Transverse colon (tissue), 4 donors: ENCODE measurements at places on chromosomes 7 and 10.

GRCh38 chr7:73833251-73833919 is 2.6 kb downstream of the CLDN4 start:
- DNase-seq: peak; percentile 82

DNA sequence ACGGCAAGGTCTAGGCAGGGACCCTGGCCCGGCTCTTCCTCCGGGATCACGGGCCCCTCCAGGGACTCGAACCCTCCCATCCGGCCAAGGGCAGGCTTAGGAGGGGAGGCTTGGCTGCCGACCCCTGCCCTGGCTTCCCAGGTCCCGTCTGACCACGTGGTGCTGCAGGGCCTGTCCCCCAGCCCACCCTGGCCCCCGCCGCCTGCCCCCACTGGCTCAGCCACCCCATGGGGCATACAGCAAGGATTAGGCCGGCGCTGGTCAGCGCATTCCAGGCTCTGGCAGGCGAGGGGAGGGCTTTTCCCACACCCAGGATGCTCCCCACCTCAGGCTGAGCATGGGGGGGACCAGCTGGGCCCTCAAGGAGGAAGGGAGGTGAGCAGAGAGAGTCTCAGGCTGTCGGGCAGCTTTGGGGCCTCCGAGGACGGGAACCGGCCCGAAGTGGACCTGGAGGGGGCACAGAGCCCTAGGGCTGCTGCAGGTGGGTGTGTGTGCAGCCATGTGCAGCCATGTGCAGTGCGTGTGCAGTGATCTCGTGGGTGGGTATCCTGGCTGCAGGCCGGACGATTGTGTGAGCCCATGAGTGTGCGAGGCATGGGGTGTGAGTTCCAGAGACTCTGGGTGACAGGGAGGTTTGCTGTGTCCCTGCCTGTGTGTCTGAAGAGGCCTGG is 713 bp upstream of the GRIFIN start:
- no peak for DNase-seq

GRCh38 chr10:133130602-133131001 is 29.4 kb upstream of the KNDC1 start:
- DNase-seq: no peak

- DNase-seq: no peak
These were observed 11.9 kb upstream of the XPNPEP1 start for GRCh38 chr10:109934958-109935793.

GRCh38 chr7:15457990-15458955 is 103.5 kb downstream of the AGMO start:
- DNase-seq: no peak

DNA sequence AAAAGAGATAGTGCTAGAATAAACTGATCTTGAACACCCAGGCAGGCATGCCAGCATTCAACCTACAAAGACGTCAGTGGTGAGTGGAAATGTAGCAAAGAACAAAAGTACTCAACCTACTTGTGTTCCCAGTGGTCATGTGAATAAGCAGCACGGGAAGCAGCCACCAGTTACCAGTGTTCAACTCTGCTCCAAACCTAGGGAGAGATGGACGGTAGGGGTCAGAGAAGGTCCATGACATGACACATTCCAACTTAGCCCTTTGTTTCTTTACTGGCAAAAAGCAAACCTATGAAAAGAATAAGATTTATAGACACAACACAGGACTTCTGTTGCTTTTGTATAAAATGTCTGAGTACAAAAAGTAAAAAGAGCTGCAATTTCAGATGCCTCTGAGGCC is 511.4 kb downstream of the XPNPEP1 start:
- DNase-seq: no peak

DNA sequence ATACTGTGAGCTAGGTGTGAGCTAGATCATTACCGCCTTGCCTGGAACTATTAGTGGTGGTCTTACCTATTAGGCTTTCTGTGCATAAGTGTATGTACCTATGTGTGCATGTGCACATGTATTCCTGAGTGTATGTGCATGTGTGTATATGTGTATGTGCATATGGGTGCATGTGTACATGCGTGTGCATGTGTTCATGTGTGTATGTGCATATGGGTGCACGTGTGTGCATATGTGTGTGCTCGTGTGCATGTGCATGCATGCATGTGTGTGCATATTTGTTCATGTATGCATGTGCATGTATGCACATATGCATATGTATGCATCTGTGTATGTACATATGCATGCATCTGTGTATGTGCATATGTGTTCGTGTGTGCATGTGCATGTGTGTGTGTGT is 508.3 kb upstream of the ADARB2 start:
- no peak for DNase-seq

GRCh38 chr10:75407713-75408508 is 6.3 kb upstream of the ZNF503 start:
- peak; percentile 21 for DNase-seq

DNA sequence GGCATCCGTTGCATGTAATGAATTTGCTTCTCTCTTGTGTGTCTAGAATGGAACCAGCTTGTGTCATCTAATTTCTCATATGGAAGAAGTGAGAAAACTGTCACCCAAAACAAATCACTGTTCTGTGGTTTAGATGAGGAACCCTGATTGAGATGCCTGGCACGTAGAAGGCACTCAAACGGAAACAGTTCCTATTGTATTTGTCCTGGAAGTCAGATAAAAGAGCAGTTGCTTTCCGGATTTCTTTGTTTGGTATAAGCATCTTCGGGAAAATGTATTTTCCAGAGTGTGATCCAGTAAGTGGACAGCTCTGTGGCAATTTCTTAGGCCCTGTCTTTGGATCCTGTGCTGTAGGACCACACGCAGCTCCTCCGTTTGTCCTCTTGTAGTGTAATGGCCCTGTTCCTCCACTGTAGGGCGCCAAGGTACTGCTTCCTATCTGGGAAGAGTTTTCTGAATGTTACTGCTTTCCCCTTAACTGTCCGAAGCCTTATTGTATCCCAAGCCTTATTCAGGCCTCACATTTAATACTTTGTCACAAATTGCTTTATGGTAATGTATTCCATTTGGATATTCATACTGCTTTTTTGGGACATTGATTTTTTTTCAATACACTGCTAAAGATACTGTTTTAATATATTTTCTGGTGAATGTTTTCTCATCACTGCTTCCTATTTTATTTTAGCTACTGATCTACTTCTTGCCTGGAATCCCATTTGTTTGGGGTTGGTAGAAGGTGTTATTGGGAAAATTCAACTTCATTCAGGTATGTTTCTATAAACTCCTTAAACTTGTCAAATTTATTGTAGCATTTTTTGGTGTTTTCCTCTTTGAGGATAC is 24.8 kb downstream of the INPP5F start:
- DNase-seq: peak; percentile 68

GRCh38 chr7:55177589-55178261 is 158.9 kb downstream of the EGFR start:
- DNase-seq: peak; percentile 21

DNA sequence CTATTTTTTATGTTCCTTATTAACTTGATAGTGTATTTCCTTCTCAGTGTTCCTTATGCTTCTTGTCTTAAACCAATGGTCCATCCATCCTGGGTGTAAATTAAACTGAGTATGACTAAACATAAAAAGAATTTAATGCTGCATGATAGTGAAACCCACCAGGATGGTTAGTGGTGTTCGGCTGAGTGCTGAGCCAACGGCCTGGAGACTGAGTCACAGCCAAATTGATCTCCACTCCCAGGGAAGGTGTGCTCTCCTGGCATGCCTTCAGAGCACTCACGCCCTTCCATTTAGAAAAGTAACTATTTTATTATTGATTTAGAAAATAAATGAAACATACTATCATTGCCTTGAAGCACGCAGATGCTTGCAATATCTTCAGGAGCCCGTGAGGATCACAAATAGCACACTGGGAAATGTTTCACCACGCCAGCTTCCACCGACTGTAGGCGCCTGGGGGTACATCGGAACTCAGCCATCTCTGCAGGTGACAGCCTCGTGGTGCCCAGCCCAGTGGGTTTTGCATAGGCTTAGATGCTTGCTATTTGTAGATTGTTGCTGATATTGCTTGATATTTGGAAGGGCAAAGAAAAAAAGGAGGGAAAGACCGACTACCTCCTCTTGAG is 40.0 kb upstream of the LOXL4 start:
- DNase-seq: no peak

- DNase-seq: no peak
These were observed 317.5 kb downstream of the CXCL12 start for GRCh38 chr10:44067432-44067831.

GRCh38 chr10:77524281-77524711 is 113.3 kb downstream of the KCNMA1 start:
- no peak for DNase-seq

DNA sequence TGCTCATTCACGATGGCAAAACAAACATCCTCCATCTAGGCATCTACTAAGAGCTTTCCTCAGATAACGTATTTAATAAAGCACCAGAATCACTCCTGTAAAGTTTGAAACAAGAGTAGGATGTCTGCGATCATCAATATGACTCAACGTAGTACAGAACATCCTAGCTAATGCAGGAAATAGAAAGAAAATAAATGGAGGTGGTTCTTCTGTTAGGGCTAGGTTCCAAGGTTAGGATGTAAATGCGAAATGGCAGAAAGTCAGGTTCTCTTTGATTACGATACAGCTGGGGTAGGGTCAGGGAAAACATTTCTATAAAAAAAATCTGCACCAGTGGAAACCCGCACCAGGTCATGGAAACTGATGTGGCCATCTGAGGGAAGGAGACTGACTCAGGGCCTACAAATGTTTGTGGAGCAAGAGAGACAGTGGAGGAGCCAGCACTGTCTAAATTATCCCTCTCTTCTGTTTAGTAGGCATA is 29.1 kb downstream of the CCDC6 start:
- no peak for DNase-seq

- no peak for DNase-seq
These were observed 231.3 kb downstream of the MDFIC start for GRCh38 chr7:115153176-115153575.

GRCh38 chr10:101367569-101368453 is 13.8 kb downstream of the BTRC start:
- DNase-seq: no peak

DNA sequence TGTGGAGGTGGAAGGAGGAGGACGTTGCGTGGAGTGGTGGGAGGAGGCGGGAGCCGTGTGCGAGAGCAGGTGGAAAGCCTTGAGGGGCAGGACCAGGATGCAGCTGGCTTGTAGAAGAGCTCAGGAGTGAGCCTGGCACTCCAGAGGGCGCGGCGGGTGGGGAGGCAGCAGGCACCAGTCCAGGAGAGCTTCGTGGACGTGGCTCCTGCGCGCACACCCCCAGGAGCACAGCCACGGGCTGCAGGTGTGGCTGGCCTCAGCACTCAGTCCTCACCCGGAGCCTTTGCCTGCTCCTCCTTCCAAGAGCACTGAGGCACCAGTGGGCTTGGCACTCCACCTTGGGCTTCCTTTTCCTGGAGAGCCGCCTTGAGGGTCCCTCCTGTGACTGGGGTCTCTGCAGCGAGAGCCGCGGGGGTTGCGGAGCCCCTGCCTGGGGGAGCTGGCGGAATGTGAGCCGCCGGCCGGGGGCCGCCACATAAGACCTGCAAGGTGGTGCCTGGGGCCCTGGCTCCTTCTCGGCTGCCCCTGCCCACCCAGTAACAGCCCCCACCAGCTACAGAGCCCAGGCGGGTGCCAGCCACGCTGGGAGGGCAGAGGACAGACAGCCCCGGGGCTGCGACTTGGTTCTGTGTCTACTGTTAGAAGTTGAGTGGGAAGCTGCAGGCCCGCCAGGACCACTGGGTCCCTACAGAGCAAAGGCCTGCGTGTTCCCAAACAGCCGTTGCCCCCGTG is 11.1 kb downstream of the MAFK start:
- DNase-seq: no peak

- no peak for DNase-seq
These were observed 77.8 kb upstream of the LRRC17 start for GRCh38 chr7:102834999-102835398.

DNA sequence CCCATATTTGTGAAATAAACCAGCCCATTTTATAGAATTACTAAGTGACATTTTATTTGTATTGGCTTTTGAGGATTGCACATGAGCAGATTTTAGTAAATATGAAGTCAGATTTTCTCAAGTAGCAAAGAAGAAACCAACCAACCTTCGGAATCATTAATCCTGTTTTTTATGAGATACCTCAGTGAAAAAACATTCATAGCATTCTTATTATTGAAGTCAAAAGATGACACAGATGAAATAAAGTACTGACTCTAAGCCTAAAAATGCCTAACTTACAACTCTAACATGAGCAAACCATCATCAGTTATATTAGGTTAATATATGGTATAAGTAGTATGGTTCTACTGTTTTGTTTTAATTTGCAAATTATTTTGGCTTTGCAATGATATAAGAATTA is 59.9 kb upstream of the AGBL3 start:
- DNase-seq: no peak

- DNase-seq: peak; percentile 79
These were observed at the start of gene PIK3AP1 for GRCh38 chr10:96720422-96721206. Gene PIK3AP1 (minus strand): TSS chr10:96720514. CDS start chr10:96720394, 120 bp downstream.

GRCh38 chr10:124693801-124694416 is 50.3 kb downstream of the FAM53B start:
- no peak for DNase-seq

GRCh38 chr7:39042670-39043069 is 65.0 kb downstream of the POU6F2 start:
- no peak for DNase-seq

DNA sequence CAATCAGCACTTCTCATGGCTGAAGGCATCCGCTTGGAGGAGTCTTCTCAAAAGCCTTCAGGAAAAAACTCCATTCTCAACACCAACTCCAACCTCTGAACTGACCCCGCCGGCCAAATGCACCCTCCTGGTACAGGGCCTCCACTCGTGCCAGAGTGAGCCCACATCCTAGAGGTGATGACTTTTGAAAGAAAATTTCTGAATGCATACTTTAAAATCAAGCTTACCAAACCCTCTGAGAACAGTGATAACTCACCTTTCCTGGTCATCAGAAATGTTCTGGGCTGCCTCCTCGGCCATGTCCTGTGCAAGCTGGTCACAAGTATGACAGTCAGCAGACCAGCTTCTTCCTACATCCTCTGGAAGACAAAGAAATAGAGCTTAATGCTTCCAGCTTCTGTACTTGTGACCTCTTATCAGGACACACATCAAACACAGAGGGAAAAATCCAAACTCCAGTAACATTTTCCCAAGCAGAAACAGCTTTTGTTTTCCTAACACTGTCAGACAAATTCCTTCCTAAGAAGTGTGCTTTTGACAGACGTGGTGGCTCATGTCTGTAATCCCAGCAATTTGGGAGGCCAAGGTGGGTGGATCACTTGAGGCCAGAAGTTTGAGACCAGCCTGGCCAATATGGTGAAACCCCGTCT is at the start of gene PKD1L1:
Gene PKD1L1 (minus strand): TSS at position 326 of the 650 bp plus-strand sequence. CDS start 26 bp downstream, at position 300.
- no peak for DNase-seq

- no peak for DNase-seq
These were observed 174.6 kb upstream of the KLF6 start for GRCh38 chr10:3959370-3960325.

GRCh38 chr7:129123510-129123857 is 21.0 kb upstream of the TSPAN33 start:
- DNase-seq: no peak
